ENCODE measurements at places on chromosomes 12 and 14. TPM values are rescaled to one million over a fixed set of nuclear protein-coding genes. Genes with fewer than 3 reads are reported as not detected.

Gene OVCH1
- not detected for total RNA-seq

Gene DHRS2
- total RNA-seq = not detected

Gene KRT79
- not detected for total RNA-seq

DNA sequence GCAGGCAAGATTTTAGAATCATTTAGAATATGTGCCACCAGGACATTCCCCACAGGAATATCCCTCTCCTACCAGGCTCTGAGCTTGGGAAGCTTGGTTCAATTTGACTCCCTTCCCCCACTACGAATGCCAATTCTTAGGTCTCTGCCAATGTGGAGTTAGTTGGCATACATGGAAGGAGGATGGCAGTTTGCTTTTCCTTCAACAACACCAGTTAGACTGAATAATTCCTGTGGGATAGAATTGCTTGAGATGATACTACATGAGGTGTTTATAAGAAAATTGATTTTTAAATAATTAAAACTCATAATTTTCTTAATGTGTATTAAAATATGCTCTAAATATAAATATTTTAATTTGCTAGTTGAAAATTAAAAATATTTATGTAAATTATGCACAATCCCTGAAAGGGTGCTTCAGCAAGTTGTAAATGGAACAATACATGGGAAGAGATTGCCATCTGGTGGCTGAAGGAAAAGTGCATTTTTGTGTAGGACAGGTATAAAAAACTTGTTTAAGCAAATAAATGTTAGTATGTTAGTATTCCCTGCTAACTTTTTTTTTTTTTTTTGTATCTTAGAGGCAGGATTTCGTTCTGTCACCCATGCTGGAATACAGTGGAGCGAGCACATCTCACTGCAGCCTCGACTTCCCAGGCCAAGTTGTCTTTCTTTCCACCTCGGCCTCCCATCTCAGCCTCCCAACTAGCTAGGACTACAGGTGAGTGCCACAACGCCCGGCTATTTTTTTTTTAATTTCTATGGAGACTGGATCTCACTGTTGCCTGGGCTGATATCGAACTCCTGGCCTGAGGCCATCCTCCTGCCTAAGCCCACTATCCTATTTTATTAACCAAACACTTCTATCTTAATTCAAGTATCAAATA, 25.8 kb upstream of the STRAP start:
- H3K4me3 ChIP-seq = no peak overlapping the region
- no peak for DNase-seq
- H3K36me3 ChIP-seq = no peaks in the 10 kb centered on the region
- H3K27ac ChIP-seq = peak overlapping the region; percentile 42

DNA sequence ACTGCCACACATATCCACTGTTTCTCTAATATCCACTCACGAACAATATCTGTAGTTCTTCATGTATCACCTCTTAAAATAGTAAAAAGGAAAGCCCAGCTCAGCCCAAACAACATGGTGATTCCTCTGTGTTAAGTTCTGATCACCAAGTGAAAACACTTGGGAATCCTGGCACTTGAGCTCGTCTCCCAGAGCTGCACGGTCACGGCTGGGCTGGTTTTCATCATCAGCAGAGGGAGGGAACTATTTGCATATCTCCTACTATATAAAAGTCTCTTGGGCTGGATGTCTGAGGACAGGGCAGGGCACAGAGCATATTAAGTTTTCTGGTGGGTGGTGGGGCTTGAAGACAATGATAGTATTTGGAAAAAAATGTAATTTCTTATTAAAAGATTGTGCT, 870.6 kb downstream of the TMEM121 start:
- H3K4me1 ChIP-seq = no peaks in the 10 kb centered on the region
- no peak for DNase-seq
- H3K27me3 ChIP-seq = no peaks in the 10 kb centered on the region
- H3K4me3 ChIP-seq = no peak overlapping the region
- H3K36me3 ChIP-seq = no peaks in the 10 kb centered on the region

- no peaks in the 10 kb centered on the region for H3K36me3 ChIP-seq
- no peak for DNase-seq
- H3K4me3 ChIP-seq = no peak overlapping the region
- H3K27ac ChIP-seq = no peak overlapping the region
- no peaks in the 10 kb centered on the region for H3K27me3 ChIP-seq
Observed at GRCh38 chr12:94769047-94769420, 118.7 kb upstream of the TMCC3 start.

GRCh38 chr14:76090616-76091391, 60.9 kb upstream of the GPATCH2L start:
- no peak overlapping the region for H3K27ac ChIP-seq
- no peaks in the 10 kb centered on the region for H3K36me3 ChIP-seq
- H3K4me3 ChIP-seq = no peak overlapping the region
- no peak for DNase-seq
- no peaks in the 10 kb centered on the region for H3K27me3 ChIP-seq

DNA sequence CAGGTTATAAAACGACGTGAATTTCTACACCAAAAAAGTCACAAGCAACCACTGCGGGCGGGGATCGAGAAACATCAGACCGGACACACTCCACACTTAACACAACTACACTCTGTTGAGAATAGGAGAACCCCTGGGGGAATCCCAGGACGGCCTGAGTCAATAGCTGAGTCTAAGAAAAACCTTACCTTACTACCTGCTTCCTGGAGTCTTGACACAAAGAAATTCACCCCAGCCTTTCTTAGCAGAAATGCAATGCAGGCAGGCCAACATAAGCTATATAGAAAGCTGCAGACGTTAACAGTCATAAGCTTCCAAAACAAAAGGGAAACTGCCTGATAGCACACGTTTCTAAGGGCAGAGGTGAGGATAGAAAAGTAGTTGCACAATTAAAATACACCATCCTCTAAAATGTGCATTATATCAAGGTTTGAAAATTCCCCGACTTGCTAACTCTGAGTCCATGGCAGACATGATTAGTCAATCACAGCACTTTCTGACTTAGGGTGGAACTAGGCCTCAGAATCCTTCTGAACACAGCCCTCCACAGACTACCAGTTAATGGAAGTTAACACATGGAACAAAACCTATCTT, 68.0 kb downstream of the CCDC88C start:
- H3K27ac ChIP-seq = peak overlapping the region; percentile 60
- no peak overlapping the region for H3K4me3 ChIP-seq
- H3K4me1 ChIP-seq = peaks cover 39% of the 10 kb centered on the region
- no peak for DNase-seq
- no peaks in the 10 kb centered on the region for H3K27me3 ChIP-seq

DNA sequence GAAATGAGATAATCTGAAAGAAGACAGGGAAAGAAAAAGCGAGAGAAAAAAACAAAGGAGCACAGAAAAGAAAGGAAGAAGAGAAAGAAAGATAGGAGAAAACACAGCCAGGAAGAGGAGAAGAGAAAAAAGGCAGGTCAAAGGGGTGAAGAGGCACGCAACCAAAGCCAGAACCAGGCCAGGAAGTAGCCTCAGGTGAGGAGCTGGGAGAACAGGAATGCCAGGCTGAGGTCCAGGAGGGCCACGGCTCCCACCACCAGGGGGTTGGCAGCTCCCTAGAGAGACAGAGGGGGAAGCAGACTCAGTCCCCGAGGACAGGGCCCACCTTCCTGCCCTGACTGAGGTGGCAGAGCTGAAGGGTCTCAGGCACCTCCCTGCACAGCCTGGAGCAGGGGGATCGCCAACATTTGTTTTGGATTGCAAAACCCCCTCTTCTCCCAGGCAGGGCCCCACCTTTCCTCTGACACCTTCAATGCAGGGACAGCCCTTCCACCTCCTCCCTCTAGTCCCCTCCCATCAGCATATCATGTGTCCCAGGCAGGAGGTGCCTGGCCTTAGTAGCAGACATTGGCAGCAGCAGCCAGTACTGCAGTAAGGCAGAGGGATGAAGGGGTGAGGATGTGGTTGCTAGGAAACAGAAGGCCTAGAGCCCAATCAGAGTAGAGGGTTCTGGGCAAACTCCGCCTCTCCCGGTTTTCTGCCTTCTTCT, 2.0 kb upstream of the AP1G2 start:
- DNase-seq = no peak
- H3K27ac ChIP-seq = no peak overlapping the region
- H3K4me3 ChIP-seq = no peak overlapping the region
- H3K4me1 ChIP-seq = peaks cover 45% of the 10 kb centered on the region
- H3K36me3 ChIP-seq = peaks cover 17% of the 10 kb centered on the region
- no peaks in the 10 kb centered on the region for H3K27me3 ChIP-seq

DNA sequence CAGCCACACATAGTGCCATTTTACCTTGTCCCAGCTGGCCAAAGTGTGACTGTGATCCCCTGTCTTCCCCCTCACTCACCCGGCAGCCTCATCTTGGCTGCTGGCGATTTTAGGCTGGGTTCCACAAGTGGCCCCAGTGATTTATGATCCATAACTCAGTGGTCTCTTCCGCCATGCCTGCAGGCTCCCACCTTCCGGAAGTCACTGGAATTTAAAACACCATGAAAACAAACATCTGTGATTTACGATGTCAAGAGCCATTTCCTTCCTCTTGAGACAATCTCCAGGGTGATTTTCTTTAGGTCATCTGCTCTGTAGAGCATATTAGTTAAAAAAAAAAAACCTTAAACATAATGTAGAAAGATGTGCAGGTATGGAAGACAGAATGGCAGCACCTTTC, 282.3 kb downstream of the CACNA1C start:
- H3K4me3 ChIP-seq = no peak overlapping the region
- H3K27ac ChIP-seq = peak overlapping the region; percentile 80
- H3K4me1 ChIP-seq = peaks cover 13% of the 10 kb centered on the region
- DNase-seq = no peak
- no peaks in the 10 kb centered on the region for H3K27me3 ChIP-seq
